ENCODE measurements at places on chromosomes 2 and 18.

DNA sequence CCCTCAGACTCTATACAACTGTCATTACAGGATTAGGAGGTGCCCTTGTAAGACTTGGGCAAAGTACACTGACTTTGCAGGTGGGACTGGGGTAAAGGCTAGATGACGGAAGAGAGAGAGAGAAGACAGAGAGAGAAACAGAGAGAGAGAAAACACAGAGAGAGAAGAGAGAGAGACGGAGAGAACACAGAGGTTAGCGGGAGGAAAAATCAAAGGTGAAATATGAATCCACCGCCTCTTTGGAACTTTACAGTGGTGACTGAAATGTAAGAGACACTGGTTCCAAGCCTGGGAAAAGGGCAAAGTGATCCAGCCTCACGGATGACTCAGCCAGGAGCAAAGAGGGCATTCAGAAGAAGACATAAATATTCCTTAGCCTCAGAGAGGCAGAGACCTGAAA lies 25.1 kb upstream of the CAB39 start:
- no peak for DNase-seq

DNA sequence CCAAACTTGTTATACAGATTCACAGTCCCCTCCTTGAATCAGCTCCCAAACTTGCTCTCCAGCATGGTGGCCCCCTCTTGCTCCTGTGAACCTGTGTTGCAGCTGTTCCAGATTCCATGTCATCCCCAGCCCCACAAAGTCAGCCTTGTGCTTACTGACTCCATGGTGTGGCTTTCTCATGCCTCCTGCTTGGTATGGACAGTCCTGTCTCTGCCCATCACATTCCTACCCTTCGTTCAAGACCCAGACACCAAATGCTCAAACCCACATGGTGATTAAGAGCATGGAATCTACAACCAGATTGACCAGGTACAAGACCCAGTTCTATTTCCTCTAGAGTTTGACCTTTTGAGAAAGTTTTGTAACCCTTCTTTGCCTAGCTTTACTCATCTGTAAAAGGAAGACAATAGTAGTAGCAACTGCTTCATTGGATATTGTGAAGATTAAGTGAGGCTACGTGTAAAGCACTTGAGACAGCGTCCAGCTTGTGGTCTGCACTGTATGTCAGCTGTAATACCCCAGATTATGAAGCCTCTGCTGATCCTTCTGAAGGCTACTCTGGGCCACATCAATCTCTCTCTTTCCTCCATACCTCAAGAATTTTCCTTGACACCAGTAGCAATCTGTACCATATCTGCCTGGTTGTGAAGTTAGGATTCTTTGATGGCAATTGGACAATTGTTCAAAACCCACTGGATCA lies 146.4 kb upstream of the HAAO start:
- no peak for DNase-seq

DNA sequence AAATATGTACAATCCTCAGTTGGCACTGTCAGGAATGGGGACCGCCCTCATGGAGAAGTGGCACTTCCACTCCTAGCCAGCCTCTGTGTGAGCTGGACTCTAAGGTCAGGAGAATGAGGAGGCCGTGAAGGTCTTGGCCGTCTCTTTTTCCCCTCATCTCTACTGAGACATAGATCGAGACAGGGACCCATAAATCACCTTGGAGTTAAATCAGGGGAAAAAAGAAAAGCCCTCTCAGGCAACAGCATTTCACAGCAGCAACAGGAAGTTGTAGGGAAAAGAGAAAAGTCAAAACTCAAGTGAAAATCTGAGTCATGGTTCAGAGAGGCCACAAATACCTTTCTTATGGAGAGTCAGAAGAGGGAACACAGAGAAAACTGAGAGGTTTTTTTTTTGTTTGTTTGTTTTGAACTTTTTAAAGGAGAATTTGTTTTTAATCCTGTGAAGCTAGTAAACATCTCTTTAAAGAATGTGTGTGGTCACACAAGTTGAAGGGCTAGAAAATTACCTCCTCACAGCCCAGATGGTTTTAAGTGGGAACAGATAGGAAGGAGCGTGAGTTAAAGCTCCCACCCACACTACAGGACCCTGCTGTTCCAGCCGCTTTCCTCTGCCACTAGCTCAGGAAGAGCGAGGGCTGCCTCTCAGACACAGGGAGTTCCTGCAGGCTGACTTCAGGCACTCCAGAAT lies 30.6 kb upstream of the CYP1B1 start:
- DNase-seq: no peak

GRCh38 chr2:191938779-191939178 lies 91.9 kb upstream of the CAVIN2 start:
- DNase-seq: no peak

DNA sequence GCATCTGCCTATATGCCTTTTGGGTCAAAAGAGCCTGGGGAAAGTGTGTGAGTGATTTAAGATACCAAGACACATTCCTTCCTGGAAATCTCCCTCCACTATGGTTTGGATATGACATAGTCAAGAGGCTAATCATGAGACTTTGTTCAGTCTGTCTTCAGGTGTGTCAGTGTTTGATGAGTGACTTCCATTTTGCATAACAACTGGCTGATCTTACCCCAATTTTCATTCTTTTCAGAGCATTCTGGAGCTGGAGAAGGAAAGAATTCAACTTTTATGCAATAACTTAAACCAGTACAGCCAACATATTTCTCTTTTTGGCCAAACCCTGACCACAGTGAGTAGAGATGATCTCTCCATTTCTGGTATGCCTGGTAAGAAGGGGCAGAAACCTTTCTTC lies 39.4 kb downstream of the SPC25 start:
- DNase-seq: no peak

- DNase-seq: no peak
Measured at GRCh38 chr2:27932396-27932795, 41.9 kb downstream of the BABAM2 start.

DNA sequence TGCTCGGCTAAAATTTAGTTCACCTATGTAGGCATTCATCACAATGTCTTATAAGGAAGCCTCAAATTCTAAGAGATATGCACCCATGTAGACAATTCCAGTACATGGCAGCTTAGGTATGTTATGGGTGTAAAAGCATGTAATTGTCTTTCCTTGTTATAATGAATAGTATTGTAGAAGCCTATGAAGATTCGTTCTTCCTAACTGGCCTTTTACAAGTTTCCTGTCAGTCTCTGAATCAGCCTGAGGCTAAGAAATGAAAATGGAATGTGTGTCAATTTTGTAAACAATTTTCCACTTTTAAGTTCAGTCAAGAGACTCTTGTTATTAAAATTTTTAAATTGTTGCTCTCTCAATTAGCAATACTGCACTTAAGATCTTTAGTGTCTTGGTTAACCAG lies 189.9 kb upstream of the GALNT5 start:
- DNase-seq: no peak

GRCh38 chr2:205176546-205176945 lies 505.8 kb upstream of the NRP2 start:
- DNase-seq: no peak

- no peak for DNase-seq
Measured at GRCh38 chr2:151518802-151519201, 109.1 kb downstream of the RIF1 start.
